ENCODE measurements at places on chromosomes 3 and 15.
A peak's percentile ranks its signal among the peaks of the same experiment; 100 is the strongest.

DNA sequence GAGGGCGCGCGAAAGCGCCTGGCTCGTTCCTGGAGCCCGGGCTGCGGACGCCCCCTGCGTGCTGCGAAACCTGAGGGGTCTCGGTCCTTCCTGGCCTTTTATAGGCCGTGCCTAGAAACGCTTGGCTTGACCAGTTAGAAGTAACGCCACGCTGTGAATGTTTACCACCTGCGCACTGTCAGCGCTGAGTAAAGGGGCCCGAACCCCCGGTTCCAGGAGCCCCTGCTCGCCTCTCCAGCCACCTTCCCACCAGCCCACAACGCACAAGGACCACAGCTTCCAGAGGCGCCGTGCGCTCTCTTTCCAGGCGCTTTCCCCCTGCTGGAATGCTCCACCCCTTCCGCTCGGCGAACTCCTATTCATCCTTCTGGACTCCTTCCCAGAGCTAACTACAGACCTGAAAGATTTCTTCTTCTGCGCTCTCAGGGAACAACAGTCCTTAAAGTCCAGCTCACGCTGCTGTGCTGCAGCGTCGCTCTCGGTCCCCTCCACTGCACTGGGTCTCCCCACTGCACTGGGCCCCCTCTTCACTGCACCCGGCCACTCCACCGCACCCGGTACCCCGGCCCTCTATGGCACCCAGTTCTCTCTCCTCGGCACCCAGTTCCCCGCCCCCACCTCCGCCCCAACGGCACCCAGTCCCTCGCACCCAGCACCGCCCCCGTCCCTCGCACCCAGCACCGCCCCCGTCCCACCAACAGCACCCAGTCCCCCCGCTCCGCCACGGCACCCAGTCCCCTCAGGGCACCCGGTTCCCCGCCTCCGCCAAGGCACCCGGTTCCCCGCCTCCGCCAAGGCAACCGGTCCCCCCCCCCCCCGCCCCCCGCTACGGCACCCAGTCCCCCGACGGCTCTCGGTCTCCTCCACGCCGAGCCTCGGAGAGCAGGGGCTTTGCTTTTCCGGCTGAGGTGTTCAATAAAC is 69.8 kb downstream of the SQOR start:
- DNase-seq: no peak

DNA sequence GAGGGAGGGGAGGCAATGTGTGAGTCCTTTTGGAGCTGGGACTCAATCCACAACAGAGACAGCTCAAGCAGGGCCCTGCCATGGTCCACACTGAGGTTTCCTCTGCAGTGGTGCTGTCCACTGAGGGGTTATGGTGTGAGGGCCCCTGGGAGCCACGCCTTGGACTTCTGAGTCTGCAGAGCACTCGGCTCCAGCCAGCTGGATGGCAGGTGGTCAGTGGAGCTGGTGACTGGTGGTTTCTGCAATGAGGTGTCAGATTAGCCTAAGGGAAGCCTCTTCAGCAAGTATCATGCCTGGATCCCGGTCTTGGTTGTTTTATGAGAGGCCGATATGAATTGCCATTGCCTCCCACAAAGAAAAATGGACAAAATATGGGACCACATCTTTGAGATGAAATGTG is 21.7 kb downstream of the LSM3 start:
- no peak for DNase-seq

GRCh38 chr3:159829539-159830227 is 159.0 kb upstream of the IL12A start:
- DNase-seq: peak; percentile 17

DNA sequence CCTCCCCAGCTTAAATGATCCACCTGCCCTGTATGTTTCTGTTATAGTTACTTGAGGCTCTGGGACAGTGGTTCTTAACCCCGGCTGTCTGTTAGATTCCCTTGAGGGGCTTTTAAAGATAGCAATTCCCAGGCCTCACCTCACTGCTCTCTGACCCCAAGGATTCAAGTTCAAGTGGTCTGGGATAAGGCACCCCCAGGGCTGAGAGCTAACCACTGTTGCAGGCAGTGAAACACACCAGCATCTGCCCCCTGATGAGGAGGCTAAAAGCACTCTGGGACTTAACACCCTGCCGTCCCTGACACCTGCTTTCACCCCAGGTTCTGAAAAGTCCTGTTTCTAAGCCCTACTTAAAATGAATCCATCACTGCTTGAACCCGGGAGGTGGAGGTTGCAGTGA is 103.7 kb downstream of the LRRK1 start:
- DNase-seq: no peak
